ENCODE measurements at places on chromosomes 13 and 19.

- no peak for DNase-seq
These were observed 14.1 kb upstream of the PRKD2 start for GRCh38 chr19:46731007-46731501.

- no peak for DNase-seq
These were observed 46.9 kb upstream of the AKAP11 start for GRCh38 chr13:42225051-42225450.

DNA sequence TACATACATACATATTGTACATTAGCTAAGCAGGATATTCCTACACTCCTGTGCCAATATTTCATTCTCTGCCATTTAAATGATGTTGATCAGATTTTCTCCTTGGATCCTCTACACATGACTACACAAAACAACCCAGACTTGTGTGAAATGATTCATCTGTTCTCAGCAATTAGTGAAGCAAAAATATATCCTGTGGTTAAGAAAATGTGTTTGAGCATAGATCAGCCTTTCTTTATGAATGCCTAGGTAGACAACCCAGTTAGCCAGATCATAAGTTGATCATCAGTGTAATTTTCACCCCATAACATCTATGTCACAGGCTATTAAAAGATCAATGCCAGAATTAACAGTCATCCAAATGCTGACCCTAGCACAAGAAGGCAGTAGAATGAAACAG lies 275.2 kb upstream of the EDNRB start:
- DNase-seq, result no peak

DNA sequence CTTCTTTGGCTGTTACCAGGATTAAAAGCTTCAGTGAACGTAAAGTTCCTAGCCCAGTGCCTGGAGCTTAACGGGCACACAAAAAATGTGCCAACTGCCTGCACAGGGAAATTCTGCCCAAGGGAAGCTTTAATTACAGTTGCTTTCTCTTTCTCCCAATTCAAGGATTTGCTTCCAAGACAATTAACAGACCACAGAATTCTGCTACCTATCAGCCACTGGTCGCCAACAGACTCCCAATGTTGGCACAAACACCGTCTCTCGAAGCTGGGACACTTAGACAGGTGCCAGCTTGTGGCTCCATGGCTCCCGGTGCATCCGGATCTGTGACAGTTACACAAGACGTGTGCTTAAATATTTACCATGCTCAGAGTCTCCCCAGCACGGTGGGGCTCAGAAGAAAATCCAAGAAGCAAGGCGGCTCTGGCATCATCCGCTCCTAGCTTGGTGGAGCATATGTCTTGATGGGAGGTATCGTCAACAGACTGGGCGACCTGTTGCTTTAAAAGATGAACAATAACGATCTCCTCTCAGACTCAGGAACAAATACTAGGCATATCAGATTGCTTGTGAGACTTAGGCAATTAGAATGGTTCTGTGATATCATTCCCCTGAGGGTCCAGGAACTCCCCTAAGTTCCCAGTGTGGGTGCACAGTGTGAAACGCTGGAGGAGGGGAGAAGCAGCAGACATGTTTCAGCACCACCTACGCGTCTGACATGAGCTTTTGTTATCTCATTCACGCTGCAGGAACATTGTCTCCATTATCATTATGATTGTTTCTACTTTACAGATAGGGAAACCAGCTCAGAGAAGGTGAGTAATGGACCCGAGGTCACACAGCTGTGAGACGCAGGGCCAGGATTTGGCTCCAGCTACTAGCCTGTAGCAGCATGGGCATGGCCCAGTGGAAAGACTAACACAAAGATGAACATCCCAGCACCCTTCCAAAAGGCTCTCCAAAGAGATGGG lies 61.6 kb downstream of the ALOX5AP start:
- no peak for DNase-seq

GRCh38 chr13:20363603-20364002 lies 131.5 kb upstream of the GJB6 start:
- DNase-seq, result no peak

GRCh38 chr19:45110851-45111266 lies 17.9 kb downstream of the PPP1R37 start:
- DNase-seq, result no peak

DNA sequence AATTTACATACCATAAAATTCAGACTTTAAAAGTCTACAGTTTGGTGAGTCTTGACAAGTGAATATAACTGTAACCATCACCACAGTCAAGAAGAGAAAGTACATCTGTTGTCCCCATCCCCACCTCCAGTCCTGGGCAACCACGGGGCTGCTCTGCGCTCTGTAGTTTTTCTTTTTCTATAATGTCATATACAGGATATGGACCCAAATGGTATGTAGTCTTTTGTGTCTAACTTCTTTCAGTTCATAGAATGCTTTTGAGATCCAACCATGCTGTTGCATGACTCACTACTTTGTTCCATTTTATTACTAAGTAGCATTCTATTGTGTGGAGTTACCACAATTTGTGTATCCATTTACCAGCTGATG lies 103.9 kb downstream of the DOCK9 start:
- DNase-seq, result no peak

DNA sequence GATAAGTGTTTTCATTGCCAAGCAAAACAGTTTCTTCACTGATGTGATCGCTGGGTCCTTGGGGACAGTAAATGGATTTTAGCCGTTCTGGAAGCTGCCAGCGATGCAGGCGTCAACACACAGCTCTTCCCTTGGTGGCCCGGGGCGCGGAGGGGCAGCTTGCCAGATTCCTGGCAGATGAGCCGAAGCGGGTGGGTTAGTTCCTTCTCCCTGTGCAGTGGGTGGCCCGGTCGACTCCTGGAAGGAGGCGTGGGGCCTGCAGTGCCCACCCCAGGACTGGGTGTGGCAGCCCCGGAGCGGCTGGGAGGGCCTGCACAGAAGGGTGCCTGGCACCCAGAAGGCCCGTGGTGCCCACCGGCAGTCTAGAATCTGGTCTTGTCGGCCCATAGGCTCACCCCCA lies 69.0 kb downstream of the KDM4B start:
- DNase-seq, result no peak

- no peak for DNase-seq
These were observed 54.9 kb upstream of the ITM2B start for GRCh38 chr13:48178126-48178525.

DNA sequence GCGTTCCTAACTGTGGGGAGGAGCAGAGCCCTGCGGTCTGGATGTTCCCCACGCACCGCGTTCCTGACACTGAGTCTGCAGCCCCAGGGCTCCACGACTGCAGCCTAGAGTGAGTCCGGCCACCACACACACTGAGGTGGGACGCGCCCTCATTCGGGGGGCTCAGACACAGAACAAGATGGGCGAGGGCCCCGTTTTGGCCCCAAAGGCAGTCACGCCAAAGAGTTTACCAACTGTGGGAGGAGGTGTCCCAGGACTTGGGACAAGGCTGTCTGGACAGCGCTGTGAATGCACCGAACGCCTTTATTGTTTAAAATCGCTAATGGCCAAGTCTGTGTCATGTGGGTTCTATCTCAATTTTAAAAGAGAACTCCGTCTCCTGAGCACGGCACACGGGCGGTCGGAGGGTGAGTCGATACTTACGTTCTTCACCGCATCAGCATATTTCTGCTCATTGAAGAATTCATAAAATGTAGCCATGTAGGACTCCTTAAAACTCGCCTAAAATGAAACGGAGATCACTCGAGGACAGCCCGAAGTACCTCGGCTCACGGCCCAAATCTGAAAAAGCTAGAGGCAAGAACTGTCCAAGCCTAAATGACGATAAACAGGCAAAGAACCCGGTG lies 35.2 kb upstream of the C13orf46 start:
- no peak for DNase-seq

- DNase-seq, result no peak
These were observed 643.9 kb downstream of the DIAPH3 start for GRCh38 chr13:59519819-59520218.

DNA sequence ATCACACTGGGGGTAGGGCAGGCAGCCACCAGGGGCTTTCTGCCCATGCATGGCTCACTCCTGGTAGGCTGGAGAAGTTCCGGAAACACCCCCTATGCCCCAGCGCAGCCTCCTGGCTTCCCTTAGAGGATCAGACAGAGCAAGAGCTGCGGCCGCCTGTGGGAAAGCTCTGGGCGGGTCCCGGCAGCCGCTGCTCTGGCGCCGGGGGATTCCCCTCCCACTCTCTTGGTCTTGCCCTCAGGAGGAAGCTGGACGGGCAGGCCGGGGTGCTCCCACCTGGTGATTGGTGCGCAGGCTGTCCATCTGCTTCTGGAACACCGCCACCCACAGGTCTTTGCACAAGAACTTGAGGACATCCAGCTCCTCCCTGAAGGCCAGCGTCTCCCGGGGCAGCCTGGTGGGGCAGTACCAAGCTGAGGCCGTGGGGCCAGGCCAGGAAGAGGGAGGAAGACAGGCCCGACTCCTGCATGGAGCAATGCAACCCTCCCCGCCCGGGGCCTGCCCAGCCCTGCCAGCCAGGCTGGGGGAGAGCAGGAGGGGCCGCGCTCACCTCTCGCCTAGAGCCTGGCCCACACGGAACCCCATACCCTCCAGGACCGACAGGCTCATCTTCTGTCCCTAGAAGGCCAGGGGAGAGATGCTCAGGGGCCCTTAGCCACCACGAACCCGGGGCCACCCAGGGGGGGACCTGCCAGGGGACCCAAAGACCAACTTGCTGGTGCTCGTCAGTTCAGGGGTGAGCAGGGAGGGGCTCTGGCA lies 4.0 kb upstream of the NKPD1 start:
- peak; percentile 87 for DNase-seq

GRCh38 chr19:14031719-14032480 lies at the start of gene IL27RA:
IL27RA (plus strand) TSS chr19:14031762; CDS start chr19:14031873, 111 bp downstream.
- DNase-seq, result peak; percentile 80

DNA sequence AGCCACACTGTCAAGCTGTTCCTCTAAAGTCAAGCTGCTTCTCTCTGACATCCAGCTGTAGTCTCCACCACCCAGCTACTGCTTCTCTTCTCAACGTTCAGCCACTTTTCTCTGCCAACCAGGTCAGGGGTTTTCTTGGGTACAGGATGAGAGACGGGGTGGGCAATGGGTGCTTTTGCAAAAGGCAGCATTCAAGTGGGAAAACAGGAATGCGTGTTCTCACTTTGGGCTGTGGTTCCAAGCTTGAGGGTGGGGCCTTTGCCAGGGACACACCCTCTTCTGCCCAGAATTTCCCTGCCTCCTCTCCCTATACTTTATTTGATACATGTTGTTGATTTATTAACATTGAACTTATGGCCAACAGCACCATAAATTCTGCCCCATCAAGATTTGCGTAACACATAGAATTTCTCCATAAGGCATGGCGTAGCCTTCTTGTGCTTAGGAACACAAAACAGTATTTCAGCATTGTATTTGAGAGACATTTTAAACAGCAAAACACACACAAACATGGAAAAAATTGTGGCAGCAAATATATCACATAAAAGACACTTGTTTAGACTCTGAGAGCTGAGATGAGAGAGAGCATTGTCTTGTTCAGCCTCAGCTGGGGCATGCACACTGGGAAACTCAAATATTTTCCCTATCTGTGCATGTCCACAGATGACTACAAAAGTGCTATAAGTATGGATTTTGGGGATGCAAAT lies 392.8 kb downstream of the SLITRK6 start:
- DNase-seq, result no peak

GRCh38 chr13:38430796-38431195 lies 81.1 kb downstream of the UFM1 start:
- no peak for DNase-seq

Measured in stimulated activated naive CD8-positive, alpha-beta T cell treated with anti-CD3 and anti-CD28 coated beads, Interleukin-15, amount 100 ng/mL, for 72 hours (primary cell).